ENCODE measurements at places on chromosomes 12 and 14. TPM values are rescaled to one million over a fixed set of nuclear protein-coding genes. Genes with fewer than 3 reads are reported as not detected.

Gene EFS
- not detected for total RNA-seq

Gene KRT74
- total RNA-seq: not detected

Gene ETV6
- total RNA-seq: 53.7 TPM

Gene POTEM
- not detected for total RNA-seq

Gene IFNG-AS1
- total RNA-seq: 0.40 TPM

Gene SLCO1B1
- total RNA-seq: not detected

Gene RNF212B
- total RNA-seq: not detected

Gene MYF5
- total RNA-seq: not detected

Gene LRFN5
- total RNA-seq: not detected

Gene PDZRN4
- total RNA-seq: not detected

Gene GPR68
- total RNA-seq: 39.8 TPM

Gene OR4E2
- total RNA-seq: 0.25 TPM

Gene CEBPE
- total RNA-seq: 0.83 TPM

Gene KRT6C
- not detected for total RNA-seq

Gene SLC5A8
- total RNA-seq: not detected

Gene FAM222A
- 0.43 TPM for total RNA-seq

Gene OAS1
- total RNA-seq: 248 TPM

Gene PEX5
- 15.0 TPM for total RNA-seq

Gene LMNTD1
- total RNA-seq: not detected

Gene CCDC184
- 0.63 TPM for total RNA-seq
